ENCODE measurements at places on chromosomes 2 and 18. TPM values are rescaled to one million over a fixed set of nuclear protein-coding genes. Genes with fewer than 3 reads are reported as not detected.

The PROC gene
- 2.5 TPM for total RNA-seq

The EMILIN1 gene
- total RNA-seq: 5.2 TPM

The SLC25A52 gene
- 0.39 TPM for total RNA-seq

The C2orf80 gene
- not detected for total RNA-seq

All from placental epithelial cell (primary cell).